ENCODE measurements at places on chromosomes 7 and 10.

- DNase-seq = no peak
Measured at GRCh38 chr7:79036356-79036755, 417.1 kb downstream of the MAGI2 start.

- no peak for DNase-seq
Measured at GRCh38 chr10:71184421-71184820, 27.9 kb upstream of the UNC5B start.

- DNase-seq = no peak
Measured at GRCh38 chr10:86798611-86799010, 42.2 kb downstream of the BMPR1A start.

DNA sequence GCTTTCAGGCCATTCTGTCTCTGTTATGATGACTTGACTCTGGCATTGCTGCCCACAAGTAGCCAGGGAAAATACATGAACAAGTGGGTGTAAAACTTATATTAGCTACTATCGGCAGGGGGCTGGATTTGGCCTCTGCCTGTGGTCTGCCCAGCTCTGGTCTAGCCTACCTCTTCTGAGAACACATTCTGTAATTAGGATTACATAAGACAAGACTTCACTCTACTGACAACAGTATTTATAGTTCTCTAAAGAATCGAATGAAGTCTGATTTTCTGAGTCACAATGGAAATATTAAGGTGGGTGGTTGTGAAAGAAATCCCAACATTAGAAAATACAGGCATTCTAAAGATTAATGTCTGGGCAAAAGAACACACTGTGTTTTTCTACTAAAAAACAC is 55.5 kb downstream of the DLD start:
- DNase-seq = no peak

DNA sequence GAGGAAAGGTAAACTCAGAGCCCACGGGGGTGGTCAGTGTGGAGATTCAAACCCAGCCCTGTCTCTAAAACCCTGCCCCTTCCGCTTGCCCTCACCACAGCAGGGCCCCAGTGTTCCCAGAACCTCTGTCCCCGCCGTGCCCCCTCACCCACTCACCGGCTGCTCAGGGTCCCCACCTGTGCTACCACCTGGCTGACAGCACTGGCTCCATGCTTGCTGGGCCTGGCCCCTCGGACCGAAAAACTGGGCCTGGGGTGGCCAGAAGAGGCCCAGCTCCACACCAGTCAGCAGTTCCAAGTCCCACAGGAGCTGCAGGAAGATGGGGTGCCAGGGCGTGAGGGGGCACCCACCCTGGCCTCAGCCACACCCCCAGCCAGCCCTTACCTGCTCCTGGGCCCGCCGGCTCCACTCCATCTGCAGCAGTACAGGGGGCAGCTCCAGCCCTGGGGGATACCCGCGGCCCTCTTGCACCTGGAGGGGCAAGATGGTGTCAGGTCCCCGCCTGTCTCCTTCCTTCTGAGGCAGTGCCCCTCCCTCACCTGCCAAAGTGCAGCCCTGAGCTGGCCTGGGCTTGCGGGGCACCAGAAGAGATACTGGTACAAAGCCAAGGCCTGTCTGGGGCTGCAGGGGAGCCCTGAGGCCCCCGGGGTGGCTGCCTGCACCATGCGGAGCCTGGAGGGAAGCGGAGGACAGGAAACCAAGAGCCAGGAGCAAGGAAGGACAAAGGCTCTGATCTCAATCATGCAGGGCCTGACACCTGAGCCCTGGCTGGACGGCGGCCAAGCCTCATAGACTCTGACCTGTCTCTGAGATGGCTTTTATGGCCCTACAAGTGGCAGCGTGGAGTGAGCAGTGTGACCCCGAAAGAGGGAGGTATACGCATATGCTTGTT is 11.7 kb downstream of the ATP6V1F start:
- DNase-seq = no peak

- no peak for DNase-seq
Measured at GRCh38 chr10:28359334-28359733, 56.5 kb upstream of the MPP7 start.

DNA sequence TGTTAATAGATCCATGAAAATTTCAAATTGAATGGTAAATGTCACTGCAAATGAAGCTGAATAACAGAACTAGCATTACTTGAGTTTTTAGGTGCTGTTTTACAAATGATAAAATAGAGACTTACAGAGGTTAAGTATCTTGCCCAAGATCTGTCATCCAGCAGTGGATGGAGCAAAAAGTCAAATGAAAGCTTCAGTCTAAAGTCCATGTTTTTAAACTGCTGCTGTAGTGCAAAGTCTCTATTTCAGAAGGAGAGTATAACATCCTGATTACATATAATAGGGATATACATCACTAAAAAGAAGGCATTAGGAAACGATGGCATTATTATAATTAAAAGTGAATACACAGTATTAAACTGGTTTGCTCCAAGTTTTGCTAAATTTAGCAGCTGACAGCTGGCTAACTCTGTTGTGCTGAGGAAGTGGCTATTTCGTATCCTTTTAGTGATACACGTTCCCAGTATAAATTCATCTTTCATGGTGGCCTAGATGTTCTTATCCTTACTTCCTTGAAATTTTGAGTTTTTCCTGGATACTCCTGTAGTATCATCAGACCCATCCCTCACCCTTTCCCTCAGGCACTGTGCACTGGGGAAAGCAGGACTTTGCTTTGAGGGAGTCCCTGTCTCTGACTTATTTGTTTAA is 603.2 kb downstream of the MAGI2 start:
- no peak for DNase-seq

GRCh38 chr10:78623578-78624215 is 445.1 kb upstream of the ZMIZ1 start:
- peak; percentile 45 for DNase-seq

All from HTR-8/SVneo (cell line).